ENCODE measurements at places on chromosomes 5 and 9.

- no peak for DNase-seq
These were observed 8.9 kb downstream of the HAVCR1 start for GRCh38 chr5:157050050-157050449.

- no peak for DNase-seq
These were observed 45.2 kb downstream of the RNF180 start for GRCh38 chr5:64210866-64211265.

GRCh38 chr5:124745007-124745927 is 1.2 kb downstream of the ZNF608 start:
- no peak for DNase-seq

GRCh38 chr5:32020271-32020670 is 153.8 kb downstream of the GOLPH3 start:
- DNase-seq = no peak

DNA sequence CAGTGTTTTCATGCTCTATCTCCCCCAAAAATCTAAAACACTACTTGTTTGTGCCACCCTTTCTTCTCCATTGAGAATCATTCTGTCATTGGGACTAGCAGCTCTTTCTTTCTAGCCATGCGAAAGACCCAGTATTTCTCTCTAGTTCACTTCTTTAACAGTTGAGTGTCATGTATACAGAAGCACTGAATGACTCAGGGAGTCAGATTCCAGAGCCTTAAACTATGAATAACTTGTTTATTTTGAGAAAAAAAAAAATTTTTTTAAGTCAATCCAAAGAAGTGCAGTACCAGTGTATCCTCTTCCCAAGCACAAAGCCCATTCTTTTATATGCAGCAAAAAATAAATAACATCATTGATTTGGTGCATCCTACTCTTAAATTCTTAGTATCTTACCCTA is 415.4 kb upstream of the GRAMD2B start:
- DNase-seq = no peak

DNA sequence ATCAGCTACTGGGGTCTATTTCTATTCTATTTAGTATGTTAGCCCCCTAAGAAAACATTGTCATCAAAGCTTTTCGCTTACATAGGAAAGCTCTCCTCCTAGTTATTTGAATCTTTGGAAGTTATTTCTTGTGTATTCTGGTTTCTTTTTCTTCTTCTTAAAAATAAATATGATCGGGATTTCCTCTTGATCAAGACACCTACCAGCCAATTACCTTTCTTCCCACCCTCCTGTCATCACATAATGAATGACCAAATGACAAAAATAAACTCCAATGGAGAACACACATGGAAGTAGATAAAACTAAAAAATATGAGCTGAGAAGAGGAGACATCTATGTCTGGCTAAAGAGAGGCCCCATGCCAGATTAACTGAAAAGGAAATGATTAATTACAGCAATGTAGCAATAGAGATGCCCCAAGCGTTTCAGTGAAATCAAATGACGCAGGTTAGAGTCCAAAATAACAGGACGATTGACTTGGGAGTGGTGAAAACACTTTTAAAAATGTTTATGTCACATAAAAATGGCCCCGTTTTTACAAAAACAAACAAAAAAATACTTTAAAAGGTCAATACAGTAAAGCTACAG is 59.5 kb upstream of the PCSK1 start:
- DNase-seq = no peak

DNA sequence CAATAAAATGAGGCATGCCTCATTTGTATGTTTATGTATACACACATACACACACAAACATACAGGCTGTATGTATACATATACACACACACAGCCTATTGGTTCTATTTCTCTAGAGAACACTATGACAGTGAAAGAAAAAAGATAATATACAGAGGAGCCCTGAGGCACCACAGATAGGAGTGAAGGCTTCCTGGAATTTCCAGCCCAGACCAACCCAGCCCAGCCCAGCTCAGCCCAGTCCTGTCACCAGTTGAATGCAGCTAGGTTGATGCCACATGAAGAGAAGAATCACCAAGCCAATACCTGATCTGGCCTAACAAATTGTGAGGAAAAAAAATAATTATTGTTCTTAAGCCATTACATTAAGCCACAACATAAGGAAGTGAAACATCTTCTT is 126.9 kb upstream of the PDE4D start:
- DNase-seq = no peak

- no peak for DNase-seq
These were observed 98.3 kb upstream of the FBN2 start for GRCh38 chr5:128636361-128636760.

GRCh38 chr9:121837113-121837961 is 185.9 kb downstream of the DAB2IP start:
- no peak for DNase-seq

All from forelimb muscle (tissue), 1 donor.